Skeletal muscle cell (primary cell): ENCODE measurements at places on chromosomes 2 and 18.

- DNase-seq, result no peak
These were observed 66.5 kb downstream of the STK39 start for GRCh38 chr2:168180914-168181313.

DNA sequence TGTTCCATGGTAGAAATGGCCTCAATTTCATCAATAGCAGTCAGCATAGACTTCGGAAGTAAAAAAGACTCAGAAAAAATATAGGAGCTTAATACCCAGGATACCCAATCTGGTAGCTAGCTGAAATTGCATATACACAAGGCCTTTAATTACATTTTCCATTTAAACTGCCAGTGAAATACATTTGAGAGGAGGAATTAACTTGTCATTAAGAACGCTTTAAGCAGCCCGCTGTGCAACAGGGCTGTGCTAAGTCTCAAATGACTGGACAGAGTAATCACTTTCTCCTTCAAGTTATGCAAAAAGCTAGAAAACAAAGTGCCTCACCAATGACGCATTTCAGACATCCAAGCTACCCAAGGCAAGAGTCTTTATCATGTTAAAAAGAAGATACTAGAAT, 558.8 kb downstream of the MBD2 start:
- DNase-seq, result no peak

DNA sequence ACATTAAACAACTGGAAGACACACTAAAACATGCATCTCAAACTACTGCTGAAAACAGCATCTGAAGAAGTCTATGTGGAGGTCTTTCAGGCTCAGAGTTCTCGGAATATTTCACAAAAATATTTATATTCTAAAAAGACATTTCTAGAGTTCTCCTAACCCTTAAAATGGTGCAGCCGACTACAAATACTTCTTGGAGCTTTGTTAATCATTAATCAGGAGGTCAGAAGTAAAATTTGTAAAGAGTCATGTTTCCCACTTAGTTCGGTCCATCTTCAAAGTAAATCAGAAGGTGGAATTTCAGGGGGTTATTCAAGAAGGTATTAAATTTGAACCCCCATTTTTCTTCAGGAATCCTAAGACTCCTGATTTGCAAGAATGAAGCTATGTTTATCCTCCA, 72.7 kb downstream of the FAM228A start:
- no peak for DNase-seq

DNA sequence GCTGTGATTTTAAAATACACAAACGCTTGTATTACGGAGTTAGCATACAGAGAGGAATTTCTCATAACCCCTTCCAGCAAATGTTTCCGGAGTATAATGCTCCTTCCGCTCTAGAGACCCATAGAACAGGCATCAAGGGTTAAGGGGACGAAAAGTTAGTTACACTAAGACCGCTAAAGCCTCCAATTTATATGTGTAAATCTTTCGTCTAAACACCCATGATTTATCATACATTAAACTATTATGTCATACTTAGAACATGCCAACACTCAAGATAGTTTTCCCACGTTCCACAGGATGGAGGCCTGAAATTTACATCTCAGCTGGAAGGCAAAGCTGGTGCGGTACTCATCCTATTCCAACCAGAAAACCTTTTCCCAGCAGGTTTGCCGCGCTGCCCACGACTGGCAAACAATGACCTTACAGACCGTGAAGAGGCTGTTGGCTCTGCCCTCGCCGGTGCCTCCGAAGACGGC, 650 bp downstream of the ORMDL1 start:
- DNase-seq, result no peak

DNA sequence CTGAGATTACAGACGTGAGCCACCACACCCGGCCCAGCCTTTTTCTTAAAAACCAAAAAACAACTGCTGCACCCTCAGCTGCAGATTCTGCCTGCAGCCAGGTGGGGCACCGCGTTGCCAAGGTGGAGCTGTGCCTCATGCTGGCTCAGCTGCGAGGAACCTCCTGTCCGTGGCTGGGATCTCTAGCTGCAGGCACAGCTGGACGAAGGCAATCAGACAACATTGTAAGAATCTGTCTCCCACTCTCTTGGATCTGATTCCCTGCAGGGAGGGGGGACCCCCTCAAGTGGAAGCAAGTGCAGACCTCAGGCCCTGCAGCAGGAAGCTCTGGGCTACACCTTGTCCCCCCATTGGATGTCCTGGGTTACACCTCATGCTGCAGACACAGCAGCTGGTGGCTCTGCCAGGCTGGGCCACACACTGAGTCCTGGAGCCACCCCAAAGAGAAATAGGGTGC, 24.1 kb downstream of the CIDEA start:
- DNase-seq, result no peak

DNA sequence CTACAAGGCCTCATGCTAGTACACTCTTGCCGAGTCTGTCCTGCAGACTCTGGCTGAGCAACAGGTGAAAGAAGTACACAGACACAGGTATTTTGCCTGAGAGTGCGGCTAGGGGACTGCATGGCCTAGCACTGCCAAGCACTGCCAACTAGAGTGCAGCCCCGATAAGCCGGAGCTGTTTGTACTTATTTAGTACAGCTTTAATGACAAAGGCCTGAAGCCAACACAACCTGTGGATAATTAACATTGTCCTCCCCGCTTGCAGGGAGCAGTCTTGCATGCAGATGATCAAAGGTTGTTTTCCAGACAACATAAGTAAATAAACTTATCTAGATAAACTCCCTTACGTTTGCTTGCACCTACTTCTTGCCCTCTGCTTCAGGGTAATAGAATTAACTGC, 63.7 kb upstream of the MMADHC start:
- no peak for DNase-seq

DNA sequence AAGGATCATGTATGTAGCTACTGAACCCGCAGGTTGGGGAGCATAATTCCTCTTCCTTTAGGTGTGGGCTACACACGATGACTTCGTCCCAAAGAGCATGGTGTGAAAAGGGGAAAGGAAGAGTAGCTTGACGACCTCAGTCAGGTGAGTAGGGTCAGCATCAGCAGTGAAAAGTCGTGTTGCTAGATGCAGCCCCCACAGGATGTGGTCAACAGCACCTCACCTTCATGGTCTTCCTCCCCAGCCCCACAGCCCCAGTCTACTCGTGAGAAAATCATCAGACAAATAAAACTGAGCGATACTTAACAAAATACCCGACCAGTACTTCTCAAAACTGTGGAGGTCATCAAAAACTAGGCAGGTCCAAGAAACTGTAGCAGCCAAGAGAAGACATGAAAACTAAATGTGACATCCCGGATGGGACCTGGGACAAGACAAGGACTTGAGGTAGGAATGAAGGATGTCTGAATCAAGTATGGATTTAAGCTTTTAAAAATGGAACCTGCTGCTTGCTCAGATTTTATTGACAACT, 77.5 kb upstream of the NFATC1 start:
- DNase-seq, result no peak

DNA sequence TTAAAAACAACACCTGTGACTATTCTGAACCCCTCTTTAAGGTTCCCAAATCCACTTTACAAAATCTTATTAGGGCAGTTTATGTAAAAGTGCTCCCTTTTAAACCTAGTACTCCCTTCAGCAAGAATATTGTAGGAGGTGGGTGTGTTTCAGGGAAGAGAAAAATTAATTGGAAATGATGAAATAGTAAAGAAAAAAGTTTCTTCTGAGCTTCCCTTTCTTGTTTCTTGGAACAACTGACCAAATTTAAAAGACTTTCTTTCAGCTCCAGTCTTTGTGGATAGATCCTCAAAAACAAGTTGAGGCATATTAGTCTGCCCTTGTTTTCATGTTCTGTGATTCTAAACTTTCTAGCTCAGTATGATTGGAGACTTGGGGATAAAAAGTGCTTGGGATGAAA, 3.0 kb downstream of the VWA3B start:
- no peak for DNase-seq

GRCh38 chr18:140670-141266, 17.6 kb upstream of the USP14 start:
- DNase-seq, result no peak

DNA sequence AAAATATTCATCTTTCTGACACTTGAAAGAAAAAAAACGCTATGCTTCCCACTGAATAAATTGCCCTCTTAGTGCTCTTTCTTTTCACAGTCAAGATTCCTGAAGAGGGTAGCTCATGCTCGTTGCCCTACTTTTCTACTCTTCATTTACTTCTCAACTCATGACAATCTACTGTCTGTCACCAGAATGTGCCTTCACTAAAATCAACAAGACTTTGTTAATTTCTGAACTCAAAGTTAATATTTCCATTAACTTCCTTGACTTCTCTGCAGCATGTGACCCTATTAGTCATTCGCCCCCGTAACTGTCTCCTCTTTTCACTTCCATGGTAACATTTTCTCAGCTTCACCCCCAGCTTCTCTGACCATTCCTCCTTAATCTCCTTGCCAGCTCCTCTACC, 98.9 kb upstream of the MAPRE2 start:
- no peak for DNase-seq

- no peak for DNase-seq
These were observed 95.3 kb upstream of the RMDN2 start for GRCh38 chr2:37829616-37830395.

GRCh38 chr2:165777522-165778186, 16.4 kb downstream of the GALNT3 start:
- DNase-seq, result no peak
